T-helper 9 cell (primary cell): ENCODE measurements at places on chromosomes 1 and 21.

GRCh38 chr1:108080448-108080847, 115.5 kb upstream of the VAV3 start:
- no peak for DNase-seq

GRCh38 chr1:234361102-234361603, 12.1 kb upstream of the COA6 start:
- DNase-seq: no peak

- DNase-seq: no peak
Observed at GRCh38 chr1:34697818-34698217, 57.0 kb upstream of the GJB5 start.

DNA sequence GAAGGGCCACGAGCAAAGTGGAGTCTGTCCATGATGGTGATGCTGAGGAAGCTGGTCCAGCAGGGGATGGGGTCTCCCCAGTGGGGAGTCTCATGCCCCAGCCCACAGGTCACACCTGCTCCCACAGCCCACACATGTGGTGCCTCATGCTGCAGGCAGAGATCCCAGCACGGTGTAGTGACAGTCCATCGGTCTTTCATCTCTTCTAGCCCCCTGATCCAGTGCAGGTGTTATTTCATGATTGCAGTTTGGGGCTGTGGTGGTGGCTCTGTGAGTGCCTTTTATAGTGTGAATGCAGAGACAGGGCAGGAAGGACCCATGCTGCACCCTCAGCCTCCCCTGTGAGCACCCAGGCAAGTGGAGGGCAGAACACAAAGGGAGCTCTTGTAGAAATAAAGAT, 45.0 kb downstream of the UBASH3A start:
- DNase-seq: no peak

DNA sequence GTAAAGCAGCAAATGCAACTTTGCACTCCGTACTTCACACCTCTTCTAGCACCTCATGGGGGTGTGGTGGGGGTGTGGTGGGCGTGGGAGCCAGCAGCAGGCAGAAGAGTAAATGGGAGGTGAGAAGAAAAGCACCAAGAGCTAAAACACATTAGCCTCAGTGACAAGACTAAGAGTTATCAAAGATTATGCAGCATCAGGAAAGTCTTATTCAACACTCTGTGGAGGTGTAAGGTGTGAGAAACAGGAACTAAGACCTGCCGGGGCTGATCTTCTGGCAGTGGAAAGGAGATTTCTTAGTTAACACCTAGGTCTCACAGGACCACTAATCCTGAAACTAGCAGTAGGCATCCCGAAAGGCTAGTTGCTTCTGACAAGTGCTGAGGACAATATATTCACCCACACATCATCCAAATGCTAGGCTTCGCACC, 9.9 kb downstream of the TGFBR3 start:
- DNase-seq: peak; percentile 11

GRCh38 chr1:187032982-187033692, 204.4 kb downstream of the PLA2G4A start:
- DNase-seq: no peak

DNA sequence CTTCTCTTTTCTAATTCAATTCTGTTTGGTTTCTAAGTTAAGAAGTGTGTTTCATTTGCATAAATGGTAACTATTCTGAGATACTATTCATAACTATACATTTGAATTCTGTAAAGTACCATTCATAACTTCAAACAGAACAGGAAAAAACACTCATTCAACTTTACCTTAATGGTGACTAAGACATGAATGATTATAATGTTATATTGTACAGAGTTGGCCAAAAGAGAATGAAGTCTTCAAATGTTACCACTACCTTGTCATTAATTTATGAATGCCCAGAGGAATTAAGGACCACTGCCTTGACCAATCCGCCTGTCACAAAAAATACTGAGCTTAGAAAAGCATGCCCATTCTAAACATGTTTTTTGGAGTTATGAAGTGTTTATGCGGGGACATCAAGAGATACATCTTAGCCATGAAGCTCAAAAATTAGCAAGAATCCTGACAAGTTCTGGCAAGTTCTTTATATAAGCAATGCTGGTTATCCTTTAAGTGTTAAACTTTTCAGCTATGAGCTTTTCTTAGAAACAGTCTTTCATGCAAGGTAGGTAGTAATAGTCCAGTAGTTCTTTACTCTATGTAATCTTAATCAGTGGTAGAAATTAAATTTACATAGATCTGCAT, 7.9 kb downstream of the WASF2 start:
- no peak for DNase-seq
